ENCODE measurements at places on chromosomes 1 and 21. TPM values are rescaled to one million over a fixed set of nuclear protein-coding genes. Genes with fewer than 3 reads are reported as not detected.

Gene OR2L5
- total RNA-seq: not detected

Gene ACTN2
- total RNA-seq: not detected

Gene PDZK1
- total RNA-seq: 0.53 TPM

Gene DNM3
- not detected for total RNA-seq

Gene CFHR3
- not detected for total RNA-seq

Gene KRTAP19-3
- total RNA-seq: not detected

Gene HSPB7
- 0.58 TPM for total RNA-seq

Gene MPZ
- 3.5 TPM for total RNA-seq

Gene EPHA10
- not detected for total RNA-seq

Gene TFF2
- not detected for total RNA-seq

Gene GPR52
- total RNA-seq: not detected

Gene MASP2
- not detected for total RNA-seq

Gene TPTE
- not detected for total RNA-seq

Gene GJC2
- total RNA-seq: 4.0 TPM

Gene ST6GALNAC3
- total RNA-seq: 0.58 TPM

Gene CELA2B
- total RNA-seq: not detected

Gene SPATA21
- not detected for total RNA-seq

Gene PLPP3
- total RNA-seq: 4.9 TPM

Gene MYBPH
- 0.18 TPM for total RNA-seq

Gene FCRLB
- 11.5 TPM for total RNA-seq

Gene TMCC2
- 1.1 TPM for total RNA-seq

Gene ZNF695
- 1.2 TPM for total RNA-seq

Gene CLEC20A
- total RNA-seq: 1.4 TPM

Gene SLAMF6
- not detected for total RNA-seq

Gene LYPD8
- not detected for total RNA-seq

Gene ANKRD65
- 6.6 TPM for total RNA-seq

Gene LRRC38
- not detected for total RNA-seq

Gene PCP4L1
- total RNA-seq: not detected

Gene RGSL1
- not detected for total RNA-seq

Gene TMEM52
- total RNA-seq: not detected

Gene DDAH1
- total RNA-seq: 53.7 TPM

Gene LRP8
- 27.4 TPM for total RNA-seq

Gene NUDT4B
- total RNA-seq: 20.7 TPM

Gene C4BPA
- not detected for total RNA-seq

Gene CRABP2
- total RNA-seq: 38.1 TPM

Gene FOXO6
- total RNA-seq: not detected

Gene PLEKHA6
- 3.9 TPM for total RNA-seq

Gene CA14
- total RNA-seq: not detected

Gene POU3F1
- total RNA-seq: not detected

Gene ABCB10
- 13.0 TPM for total RNA-seq
